Tongue (tissue), 3 donors: ENCODE measurements at places on chromosomes 12 and 14. TPM values are rescaled to one million over a fixed set of nuclear protein-coding genes. Genes with fewer than 3 reads are reported as not detected.

DNA sequence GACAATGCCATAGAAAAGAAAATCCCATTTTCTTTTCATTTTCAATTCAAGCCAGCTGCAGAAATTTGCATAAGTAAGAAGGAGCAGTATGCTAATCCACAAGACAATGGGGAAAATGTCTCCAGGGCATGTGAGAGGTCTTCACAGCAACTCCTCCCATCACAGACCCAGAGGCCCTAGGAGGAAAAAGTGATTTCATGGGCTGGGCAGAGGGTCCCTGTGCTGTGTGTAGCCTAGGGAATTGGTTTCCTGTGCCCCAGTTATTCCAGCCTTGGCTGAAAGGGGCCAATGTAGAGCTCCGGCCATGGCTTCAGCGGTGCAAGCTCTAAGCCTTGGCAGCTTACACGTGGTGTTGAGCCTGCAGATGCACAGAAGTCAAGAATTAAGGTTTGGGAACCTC is 211.4 kb downstream of the CCDC59 start:
- DNase-seq = no peak

DNA sequence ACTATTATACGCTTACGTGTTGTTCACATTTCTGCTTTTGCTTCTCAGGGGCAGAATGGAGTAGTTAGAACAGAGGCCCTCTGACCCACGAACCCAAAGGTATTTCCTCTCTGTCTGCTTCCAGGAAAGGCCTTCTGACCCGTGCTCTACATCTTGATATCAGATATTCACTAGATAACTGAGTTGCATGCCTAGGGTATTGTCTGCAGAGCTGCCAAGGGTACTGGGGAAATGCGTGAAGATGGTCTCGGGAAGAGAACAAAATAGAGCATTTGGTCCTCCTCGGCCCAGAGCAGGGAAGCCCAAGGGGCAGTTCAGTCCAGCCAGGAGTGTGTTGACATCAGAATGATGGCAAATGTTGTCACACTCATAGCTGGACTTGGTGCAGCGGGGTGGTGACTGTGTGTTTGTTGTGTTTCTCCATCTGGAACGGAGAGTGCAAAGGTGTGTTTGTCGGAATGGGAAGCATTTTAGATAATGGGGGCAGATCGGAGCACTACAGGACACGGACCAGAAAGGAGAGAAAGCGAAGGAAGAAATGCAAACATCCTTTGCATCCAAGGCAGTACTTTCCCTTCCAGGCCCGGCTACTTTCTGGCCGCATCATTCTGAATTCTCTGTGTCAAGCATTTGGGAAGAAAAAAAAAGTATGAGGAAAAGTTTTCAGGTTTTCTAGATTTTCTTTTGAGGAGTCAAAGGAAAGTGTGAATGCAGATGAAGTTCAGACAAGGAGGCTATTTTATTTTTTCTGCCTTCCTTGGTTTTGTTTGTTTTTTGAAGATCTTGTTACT is 8.1 kb downstream of the GLT1D1 start:
- no peak for DNase-seq

GRCh38 chr12:84950971-84951546 is 38.5 kb upstream of the SLC6A15 start:
- DNase-seq = no peak

DNA sequence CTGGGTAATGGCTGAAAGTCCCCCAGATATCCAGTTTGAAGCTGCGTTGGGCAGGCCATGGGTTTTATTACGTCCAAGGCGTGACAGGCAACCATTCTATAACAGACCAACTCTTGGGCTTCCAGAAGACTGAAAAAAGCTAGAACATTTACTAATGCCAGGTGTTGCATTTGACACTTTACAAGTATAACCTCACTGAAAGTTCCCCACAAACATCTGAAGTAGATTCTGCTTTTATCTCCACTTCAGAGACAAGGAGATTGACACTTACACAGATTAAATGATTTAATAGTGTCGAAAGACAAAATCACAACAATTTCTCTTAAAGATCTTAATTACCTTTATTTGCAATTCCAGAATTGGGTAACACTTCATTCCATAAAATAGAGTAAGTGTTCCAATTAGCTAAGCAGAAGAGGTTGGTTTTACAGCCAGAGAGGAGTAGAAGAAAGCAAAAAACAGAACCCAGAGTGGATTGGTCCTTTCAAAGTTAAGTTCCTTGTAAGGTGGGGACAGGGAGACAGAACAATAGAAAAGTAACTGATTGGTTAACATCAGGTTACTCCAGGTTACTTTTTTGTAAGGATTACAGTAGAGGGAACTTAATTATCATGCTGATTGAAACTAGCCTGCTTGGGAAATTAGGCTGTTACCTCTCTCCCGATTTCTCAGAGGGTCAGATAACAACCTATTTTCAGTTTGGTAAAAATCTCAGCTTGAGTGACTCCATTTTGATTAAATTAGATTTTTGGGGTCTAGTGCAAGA is 11.3 kb downstream of the SOCS2 start:
- DNase-seq = no peak

- DNase-seq = no peak
These were observed 107.4 kb upstream of the NAV3 start for GRCh38 chr12:77723308-77723707.

- no peak for DNase-seq
These were observed 14.8 kb downstream of the ZBTB39 start for GRCh38 chr12:56991319-56992246.

DNA sequence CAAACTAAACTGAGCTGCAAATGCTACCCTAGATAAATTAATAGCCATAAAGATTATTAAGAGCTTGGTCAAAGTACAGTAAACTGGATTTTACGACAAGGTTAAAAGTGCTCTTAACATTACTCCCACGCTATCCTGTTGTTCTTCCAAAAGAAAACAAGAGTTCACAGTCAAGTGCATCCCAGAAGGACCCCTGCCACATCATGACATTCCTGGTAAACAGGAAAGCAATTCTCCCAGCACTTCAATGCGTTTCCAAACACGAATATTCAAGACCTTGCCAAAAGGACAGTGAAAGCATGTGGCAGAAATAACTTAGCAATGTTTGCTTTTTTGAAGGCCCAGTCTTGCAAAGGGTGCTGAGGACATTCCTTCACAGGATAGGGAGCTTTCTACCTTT is 11.2 kb downstream of the SPRING1 start:
- DNase-seq = no peak

- peak; percentile 27 for DNase-seq
These were observed 787 bp downstream of the HECTD4 start for GRCh38 chr12:112381406-112381882.

- no peak for DNase-seq
These were observed 10.7 kb upstream of the TBC1D30 start for GRCh38 chr12:64813723-64814122.

DNA sequence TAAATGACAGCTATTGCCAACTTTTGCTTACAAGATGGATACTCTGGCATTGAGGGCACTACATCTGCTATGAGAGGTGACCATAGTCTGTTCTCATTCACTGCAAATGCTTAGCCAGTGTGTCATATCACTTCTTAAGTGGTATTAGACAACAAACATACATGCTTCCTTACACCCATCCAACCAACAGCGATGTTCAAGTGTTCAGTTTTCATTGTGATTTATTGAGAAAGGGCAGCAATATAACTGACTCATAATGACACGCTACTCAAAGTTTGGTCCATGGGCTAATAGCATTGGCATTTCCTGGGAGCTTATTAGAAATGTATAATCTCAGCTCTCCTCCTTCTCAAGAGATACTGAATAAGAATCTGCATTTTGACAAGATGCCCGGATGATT is 181.7 kb downstream of the NPAS3 start:
- no peak for DNase-seq

GRCh38 chr14:74213907-74214803 is 25.1 kb upstream of the VSX2 start:
- no peak for DNase-seq

DNA sequence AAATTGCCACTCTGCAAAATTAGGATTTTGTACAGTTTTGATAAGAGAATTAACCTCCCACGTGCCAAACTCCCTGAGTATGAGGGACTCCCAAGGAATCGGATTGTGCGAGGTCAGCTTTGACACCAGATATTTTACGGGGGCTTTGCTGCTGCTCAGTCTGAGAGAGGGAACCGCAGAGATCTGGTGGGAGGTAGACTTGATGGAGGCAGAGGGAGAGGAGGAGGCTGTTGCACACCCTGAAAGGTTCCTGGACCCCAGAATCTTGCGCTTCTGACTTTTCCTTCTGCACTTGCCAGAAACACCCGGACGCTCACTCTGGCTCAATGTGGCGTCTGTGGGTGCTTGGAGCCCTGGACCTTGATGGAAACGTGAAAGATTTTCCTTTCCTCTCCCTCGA is 83.9 kb downstream of the PAPOLA start:
- no peak for DNase-seq

DNA sequence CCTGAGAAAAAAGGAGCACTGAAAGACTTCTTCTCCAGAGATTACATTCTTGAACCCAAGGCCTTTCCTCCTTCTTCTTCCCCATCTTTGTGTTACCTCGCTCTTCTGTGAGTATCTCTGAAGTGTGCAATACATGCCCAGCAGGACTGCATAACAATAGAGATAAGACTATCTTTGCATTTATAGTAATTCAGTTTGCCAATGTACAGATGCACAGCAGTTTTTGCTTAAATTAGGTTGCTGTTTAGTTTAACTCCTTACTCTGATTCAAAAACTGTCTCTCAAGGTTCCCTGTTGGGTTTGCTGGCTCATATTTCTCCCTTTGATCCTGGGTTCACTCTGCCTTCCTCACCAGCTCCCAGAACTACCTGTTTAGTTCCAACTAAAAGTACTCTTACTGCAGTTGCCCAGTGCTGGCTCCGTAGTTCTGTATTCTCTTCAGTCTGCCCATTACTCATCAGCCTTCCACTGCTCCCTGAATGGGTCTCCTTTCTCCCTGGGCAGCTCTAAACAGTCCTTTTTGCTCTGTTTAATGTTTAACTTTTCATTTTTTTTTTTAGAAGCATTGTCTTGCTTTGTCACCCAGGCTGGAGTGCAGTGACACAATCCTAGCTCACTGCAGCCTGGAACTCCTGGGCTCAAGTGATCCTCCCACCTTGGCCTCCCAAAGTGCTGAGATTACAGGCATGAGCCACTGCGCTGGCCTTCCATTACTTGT is 180.6 kb upstream of the CAND1 start:
- no peak for DNase-seq

DNA sequence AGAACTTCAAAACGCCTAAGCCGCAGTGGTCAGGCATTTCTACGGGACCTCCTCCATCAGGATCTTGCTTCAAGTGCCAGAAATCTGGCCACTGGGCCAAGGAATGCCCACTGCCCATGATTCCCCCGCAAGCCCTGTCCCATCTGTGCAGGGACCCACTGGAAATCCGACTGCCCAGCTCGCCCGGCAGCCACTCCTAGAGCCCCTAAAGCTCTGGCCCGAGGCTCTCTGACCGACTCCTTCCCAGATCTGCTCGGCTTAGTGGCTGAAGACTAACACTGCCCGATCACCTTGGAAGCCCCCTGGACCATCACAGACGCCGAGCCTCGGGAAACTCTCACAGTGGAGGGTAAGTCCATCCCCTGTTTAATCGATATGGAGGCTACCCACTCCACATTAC is 1113.0 kb upstream of the TMEM132C start:
- no peak for DNase-seq

GRCh38 chr12:124159655-124160054 is 135.2 kb upstream of the RFLNA start:
- peak; percentile 43 for DNase-seq

The ANO4 gene
- 2.6 TPM for total RNA-seq

The SYT10 gene
- total RNA-seq = 0.10 TPM

The TSHR gene
- 1.7 TPM for total RNA-seq

The TTC6 gene
- 5.2 TPM for total RNA-seq

The KLRK1 gene
- total RNA-seq = 1.7 TPM

The MYO1A gene
- not detected for total RNA-seq

The ADAM21 gene
- total RNA-seq = not detected

The CCDC88C gene
- 29.8 TPM for total RNA-seq

The WNK1 gene
- 140 TPM for total RNA-seq

The FOXA1 gene
- 15.9 TPM for total RNA-seq

The RNFT2 gene
- total RNA-seq = 1.0 TPM

The MUCL1 gene
- not detected for total RNA-seq

The HOXC6 gene
- total RNA-seq = not detected

The PTPN6 gene
- 11.4 TPM for total RNA-seq
